ENCODE measurements at places on chromosomes 1 and 21. TPM values are rescaled to one million over a fixed set of nuclear protein-coding genes. Genes with fewer than 3 reads are reported as not detected.

DNA sequence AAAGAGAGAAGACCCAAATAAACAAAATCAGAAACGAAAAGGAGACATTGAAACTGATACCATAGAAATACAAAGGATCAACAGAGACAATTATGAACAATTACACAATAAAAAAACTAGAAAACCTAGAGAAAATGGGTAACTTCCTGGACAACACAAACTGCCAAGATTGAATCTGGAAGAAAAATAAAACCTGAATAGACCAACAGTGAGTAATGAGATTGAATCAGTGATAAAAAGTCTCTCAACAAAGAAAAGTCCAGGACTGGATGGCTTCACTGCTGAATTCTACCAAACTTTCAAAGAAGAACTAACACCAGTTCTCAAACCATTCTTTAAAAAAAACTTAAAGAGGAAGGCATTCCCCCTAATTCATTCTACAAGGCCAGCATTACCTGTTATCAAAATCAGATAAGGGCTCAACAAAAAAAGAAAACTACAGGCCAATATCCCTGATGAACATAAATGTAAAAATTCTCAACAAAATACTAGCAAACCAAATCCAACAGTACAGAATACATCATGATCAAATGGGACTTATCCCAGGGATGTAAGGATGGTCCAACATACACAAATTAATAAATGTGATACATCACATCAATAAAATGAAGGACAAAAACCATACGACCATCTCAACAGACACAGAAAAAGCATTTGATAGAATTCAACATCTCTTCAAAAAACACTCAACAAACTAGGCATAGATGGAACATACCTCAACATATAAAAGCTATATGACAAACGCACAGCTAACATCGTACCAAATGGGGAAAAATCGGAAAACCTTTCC is 119.9 kb downstream of the ACBD6 start:
- no peak for DNase-seq

GRCh38 chr21:40562242-40563002 is 284.5 kb downstream of the DSCAM start:
- DNase-seq, result no peak

GRCh38 chr1:57131701-57132394 is 166.0 kb upstream of the C8B start:
- DNase-seq, result no peak

DNA sequence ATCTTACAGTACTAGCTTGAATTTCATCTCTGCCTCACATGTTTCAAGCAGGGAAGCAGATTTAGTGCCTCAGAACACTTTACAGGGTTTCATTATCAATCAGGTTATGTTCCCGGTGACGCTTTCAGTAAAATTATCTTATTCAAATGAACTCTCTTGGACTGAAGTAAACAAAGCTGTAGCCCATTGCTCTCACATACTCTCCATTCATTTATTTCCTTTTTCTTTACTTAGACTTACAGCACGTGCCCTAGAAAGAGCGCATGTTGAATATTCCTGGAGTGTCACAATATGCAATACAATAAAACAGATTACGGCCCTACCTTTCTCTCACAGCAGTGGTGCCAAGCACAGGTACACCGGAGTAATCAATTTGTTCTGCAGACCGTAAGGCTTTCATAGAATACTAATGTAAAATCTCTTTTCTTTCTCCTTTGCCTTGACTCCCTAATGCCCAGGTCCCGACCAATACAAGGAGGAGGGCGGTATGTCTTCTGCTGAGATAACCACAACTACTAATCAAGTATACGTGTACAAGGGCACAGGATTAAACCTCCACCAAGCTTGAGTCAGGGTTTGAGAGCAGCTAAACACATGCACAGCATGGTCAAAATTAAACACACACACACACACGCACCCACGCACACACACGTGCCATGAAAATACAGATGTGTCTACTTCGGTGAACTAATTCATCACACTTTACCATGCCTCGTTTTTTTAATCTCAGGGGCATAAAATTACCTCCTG is 62.8 kb downstream of the NRIP1 start:
- DNase-seq, result no peak

DNA sequence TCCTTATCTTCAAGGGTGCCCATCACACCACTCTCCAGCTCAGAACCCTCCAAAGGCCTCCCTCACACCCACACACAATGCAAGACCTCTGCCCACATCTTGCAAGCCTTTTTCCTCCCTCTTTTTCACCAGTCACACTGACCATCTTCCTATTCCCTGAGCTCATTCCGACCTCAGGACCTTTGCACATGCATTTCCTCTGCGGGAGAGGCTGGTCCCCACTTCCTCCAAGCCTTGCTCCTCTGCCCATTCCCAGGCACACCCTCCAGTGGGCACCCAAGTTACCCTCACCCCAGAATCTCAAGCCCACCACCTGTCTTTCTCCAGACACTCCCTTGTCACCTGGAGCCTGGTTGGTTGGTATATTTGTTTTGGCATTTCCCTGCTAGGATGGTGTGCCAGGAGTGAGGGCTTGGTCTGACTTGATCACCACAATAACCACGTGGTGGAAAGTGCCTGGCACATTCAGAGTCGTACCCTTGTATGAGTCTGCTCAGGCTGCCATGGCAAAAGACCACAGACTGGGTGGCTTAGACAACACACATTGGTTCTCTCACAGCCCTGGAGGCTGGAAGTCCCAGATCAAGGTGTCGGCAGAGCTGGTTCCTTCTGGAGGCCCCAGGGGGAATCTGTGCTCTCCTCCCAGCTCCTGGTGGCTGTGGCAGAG is 13.2 kb downstream of the MX2 start:
- no peak for DNase-seq

GRCh38 chr1:207666342-207666741 is 21.4 kb downstream of the CR1L start:
- DNase-seq, result no peak

DNA sequence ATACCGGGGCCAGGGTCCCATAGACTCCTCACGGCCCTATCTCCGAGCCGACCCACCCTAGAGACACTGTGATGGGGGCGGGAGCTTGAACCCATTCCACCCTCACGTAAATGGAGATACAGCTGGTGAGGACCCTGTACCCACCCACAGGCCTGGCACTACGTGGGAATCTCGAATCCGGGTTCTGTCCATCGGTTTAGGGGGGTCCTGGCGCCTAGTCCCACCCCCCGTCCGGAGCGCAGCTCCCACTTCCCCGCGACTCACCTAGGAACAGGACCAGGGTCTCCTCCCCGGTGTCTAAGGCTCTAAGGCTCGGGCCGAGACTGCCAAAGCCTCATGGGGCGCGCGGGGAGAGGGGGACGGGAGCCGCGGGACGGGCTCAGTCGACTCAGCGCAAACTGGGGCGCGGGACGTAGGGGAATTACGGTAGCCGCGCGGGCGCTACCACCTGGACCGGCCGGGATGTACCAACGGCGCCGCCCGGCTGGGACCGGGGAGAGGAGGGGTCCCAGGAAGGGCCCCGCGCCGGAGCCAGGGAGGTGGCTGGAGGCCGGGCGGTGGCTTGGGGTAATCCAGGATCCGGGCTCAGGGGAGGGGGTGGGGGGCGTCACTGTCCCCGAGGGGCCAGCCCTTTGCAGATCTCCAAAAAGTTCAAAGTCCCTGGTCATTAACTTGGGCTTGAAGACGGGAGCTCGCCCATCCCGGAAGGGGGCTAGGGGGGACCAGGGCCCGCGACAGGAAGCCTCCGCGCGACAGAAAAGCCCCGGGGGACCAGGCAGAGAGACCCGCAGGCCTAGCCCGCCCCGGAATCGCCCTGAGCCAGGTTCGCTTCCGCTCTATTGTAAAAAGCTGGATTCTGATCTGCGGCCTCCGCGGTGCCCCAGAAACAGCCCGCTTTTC is 1.0 kb downstream of the PLEKHG5 start:
- DNase-seq, result no peak

- DNase-seq, result no peak
These were observed 57.4 kb upstream of the NRIP1 start for GRCh38 chr21:15122241-15122640.

- DNase-seq, result no peak
These were observed 35.7 kb downstream of the PTP4A2 start for GRCh38 chr1:31902510-31902860.

DNA sequence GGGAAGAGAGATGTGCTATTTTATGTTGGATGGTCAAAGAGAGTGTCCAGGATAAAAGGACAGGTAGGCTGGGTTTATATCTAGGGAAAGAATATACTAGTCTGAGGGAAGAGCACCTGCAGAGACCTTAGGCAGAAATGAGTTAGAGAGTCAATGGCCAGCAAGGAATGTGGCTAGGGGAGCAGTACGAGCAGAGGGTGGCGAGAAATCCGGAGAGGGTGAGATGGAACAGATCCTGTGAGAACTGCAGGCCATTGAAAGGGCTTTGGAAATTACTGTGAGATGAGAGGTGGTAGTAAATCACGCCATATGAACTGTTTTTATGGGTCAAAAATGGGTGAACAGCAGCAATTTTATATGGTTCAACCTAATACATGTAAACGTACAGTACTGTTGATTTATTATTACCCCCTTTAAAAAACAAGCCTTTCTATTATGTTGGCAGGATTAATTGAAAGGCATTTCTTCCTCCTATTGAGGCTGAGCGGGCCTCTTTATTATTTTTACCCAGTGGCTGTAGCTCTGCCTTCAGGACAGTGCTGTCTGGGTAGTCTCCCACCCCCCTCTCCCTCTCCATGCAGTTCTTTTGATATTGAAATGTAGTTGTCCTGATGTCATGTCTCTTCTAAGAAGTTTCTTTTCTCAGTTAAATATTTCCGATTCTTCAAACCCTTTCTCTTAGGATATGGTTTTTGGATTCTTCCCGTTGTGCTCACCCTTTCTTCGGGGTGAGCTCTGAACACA is 75.2 kb upstream of the CD1D start:
- DNase-seq, result no peak

DNA sequence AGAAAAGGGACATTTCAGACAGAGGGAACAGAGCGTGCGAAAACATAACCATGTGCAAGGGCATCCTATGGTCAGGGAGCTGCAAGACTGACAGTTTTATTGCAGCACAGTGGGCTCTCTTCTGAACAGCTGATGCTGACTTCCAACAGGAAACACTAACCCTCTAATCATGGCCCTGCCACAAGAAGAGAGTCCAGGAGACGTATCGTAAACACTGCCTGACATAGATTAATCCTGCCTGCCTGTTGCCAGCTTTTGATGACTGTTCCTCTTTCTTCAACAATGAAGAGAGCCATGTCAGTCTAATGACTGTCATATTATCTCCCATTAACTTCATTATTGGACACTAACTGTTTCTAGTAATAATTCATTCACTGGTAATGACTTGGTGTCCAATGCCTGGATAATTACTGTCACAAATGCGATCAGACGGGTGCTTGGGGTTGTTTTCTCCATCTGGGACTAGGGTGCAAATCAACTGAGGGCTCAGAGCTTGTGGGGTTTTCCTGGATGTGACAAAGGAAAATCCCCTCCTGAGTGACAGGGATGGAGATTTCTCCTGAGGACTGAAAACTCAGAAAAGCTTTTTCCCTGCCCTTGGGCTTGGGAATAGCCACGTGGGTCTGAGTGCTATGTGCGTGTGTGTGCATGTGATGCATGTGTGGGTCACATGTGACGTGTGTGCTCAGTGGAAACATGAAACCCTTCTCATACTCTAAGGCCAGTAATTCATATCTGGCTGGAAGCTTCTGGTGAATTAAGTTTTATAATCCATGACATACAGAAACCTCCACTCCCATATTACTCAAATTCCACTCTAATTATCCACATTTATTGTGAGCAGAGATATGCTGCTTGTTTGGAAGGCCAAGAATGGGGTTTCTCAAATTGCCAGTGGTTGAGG is 144.0 kb upstream of the PLXNA2 start:
- peak; percentile 27 for DNase-seq

DNA sequence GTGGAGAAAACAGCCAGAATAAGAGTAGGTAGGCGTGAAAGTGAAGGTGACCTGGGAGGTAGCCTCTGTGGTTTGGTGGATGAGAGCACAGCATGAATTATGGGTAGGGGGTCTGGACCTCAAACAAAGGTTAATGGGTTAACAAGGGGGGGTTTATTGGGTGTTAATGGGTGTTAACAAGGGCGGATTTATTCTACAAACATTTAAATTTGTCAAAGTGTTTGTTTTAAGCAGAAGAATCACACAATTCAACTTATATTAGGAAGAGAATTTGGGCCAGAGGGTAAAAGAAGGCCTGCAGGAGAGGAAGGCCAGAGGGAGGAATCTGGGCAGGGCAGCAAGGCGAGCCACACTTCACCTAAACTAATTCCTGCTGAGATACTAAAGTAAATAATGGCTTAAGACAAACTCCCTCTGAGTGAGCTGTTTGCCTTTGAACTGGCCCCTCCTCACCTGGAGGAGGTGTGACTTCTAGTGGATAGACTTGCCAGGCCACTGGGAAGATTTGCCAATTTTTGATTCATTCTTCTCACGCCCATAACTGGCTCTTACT is 191.7 kb downstream of the GIPC2 start:
- no peak for DNase-seq

Gene VWA5B1
- polyA plus RNA-seq, result 0.69 TPM

Gene RAB3B
- polyA plus RNA-seq, result 4.8 TPM

Gene TRAPPC3
- polyA plus RNA-seq, result 62.6 TPM

Gene AIRE
- polyA plus RNA-seq, result 0.24 TPM

Gene GRHL3
- polyA plus RNA-seq, result 0.98 TPM

Gene NAV1
- 19.2 TPM for polyA plus RNA-seq
